ENCODE measurements at places on chromosomes 11 and 22. TPM values are rescaled to one million over a fixed set of nuclear protein-coding genes. Genes with fewer than 3 reads are reported as not detected.
A peak's percentile ranks its signal among the peaks of the same experiment; 100 is the strongest.

GRCh38 chr11:61429346-61429690 lies 457 bp downstream of the CPSF7 start:
- peak; percentile 85 for DNase-seq
- peak overlapping the region; percentile 94 for H3K27ac ChIP-seq
- H3K4me1 ChIP-seq: peaks cover 17% of the 10 kb centered on the region
- H3K4me3 ChIP-seq: peak overlapping the region; percentile 95
- H3K27me3 ChIP-seq: no peaks in the 10 kb centered on the region

DNA sequence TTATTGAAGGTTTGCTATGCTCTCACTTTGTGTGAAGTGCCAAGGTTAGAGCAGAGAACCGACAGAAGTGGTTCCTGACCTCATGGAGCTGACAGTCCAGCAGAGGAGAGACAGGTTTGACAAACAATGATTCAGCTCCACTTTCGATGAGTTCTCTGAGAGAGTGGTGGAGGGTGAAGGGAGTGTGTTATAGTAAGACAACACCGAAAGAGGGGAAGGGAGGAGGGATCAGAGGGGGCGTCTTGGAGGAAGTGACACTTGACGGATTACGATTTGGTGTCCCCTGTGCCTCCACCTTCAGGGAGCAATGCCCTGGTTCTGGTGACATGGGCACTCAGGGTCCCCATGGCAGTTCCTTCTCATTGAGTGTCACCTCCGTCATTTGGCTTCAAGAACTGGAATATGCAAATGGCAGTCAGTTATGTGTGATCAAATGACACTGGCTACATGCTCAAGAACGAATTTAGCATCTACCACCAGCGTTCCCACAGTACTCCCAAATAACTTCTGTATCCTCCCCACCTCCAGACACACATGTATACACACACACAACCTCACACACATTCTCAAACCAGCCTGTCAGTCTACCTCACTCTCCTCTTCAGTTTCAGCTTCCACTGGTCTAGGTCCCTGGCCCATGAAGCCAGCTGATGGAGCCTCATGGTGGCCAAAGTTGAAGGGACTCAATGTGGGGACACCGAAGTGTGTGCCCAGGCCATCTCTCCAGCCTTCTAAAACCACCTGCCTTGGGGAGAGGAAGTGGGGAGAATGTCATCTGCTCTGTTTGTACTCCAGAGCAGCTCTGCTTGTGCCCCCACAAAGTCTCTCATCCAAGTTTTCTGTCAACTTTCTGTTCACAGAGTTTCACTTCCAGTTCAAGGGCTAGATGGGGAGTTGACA lies 31.4 kb upstream of the NUP160 start:
- no peaks in the 10 kb centered on the region for H3K27me3 ChIP-seq
- no peak overlapping the region for H3K4me3 ChIP-seq
- no peaks in the 10 kb centered on the region for H3K36me3 ChIP-seq
- H3K4me1 ChIP-seq: no peaks in the 10 kb centered on the region

GRCh38 chr11:112822478-112823274 lies 138.5 kb upstream of the NCAM1 start:
- no peak overlapping the region for H3K4me3 ChIP-seq
- H3K27ac ChIP-seq: no peak overlapping the region
- no peaks in the 10 kb centered on the region for H3K4me1 ChIP-seq
- H3K36me3 ChIP-seq: no peaks in the 10 kb centered on the region

DNA sequence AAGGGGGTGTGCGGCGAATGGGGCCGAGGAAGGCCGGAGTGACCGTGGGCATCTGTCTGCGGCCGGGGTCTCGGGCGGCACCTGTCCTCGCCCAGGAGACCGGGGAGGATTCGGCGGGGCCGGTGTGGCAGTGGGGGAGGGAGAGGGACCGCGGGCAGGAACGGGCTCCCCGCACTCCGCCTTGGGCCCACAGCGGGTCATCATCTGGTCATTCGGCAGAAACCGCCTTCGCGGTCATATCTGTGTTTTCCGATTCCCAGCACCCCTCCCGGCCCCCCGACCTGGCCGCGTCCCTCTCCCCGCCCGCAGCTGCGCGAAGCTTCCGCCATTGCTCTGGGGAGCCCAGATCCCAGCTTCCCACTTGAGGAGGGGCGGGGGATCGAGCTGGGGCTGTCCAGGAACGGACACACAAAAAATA lies 824 bp upstream of the CBX6 start:
- peaks cover 22% of the 10 kb centered on the region for H3K36me3 ChIP-seq
- peak overlapping the region; percentile 85 for H3K4me3 ChIP-seq
- H3K4me1 ChIP-seq: peaks cover 10% of the 10 kb centered on the region
- H3K27me3 ChIP-seq: peaks cover 18% of the 10 kb centered on the region
- peak overlapping the region; percentile 3 for H3K27ac ChIP-seq

- no peak overlapping the region for H3K27ac ChIP-seq
- no peak for DNase-seq
- no peaks in the 10 kb centered on the region for H3K36me3 ChIP-seq
- H3K4me3 ChIP-seq: no peak overlapping the region
- peaks cover 6% of the 10 kb centered on the region for H3K4me1 ChIP-seq
Measured at GRCh38 chr11:78649361-78650215, 74.9 kb upstream of the NARS2 start.

The KCNK7 gene
- 0.29 TPM for total RNA-seq

- no peak overlapping the region for H3K27ac ChIP-seq
- no peaks in the 10 kb centered on the region for H3K36me3 ChIP-seq
- no peaks in the 10 kb centered on the region for H3K4me1 ChIP-seq
- DNase-seq: no peak
- H3K4me3 ChIP-seq: no peak overlapping the region
- no peaks in the 10 kb centered on the region for H3K27me3 ChIP-seq
Measured at GRCh38 chr11:82796998-82797961, 63.6 kb upstream of the FAM181B start.

DNA sequence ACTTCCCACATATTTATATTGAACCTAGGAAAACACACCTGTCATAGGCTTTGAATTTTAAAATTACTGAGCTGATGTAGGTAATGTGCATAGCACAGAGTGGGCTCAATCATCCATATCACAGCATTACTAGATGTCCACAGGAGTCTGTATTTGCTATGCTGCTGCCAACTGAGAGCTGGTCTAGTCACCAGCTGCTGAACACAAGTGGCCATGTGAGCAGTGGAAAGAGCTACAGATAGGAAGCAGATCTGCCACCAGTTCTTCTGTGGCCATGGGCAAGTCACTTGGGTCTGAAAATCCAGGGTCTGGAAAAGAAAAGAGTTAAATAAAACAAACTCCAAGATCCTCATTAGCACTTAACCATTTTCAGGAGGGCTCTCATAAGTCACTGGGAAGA lies 91.8 kb downstream of the APIP start:
- no peak overlapping the region for H3K4me3 ChIP-seq
- no peaks in the 10 kb centered on the region for H3K36me3 ChIP-seq
- H3K4me1 ChIP-seq: no peaks in the 10 kb centered on the region
- no peak for DNase-seq
- peaks cover 42% of the 10 kb centered on the region for H3K27me3 ChIP-seq

- no peaks in the 10 kb centered on the region for H3K36me3 ChIP-seq
- H3K4me1 ChIP-seq: no peaks in the 10 kb centered on the region
- no peaks in the 10 kb centered on the region for H3K27me3 ChIP-seq
- no peak overlapping the region for H3K4me3 ChIP-seq
- no peak for DNase-seq
Measured at GRCh38 chr22:47071078-47071806, 308.8 kb downstream of the TBC1D22A start.

DNA sequence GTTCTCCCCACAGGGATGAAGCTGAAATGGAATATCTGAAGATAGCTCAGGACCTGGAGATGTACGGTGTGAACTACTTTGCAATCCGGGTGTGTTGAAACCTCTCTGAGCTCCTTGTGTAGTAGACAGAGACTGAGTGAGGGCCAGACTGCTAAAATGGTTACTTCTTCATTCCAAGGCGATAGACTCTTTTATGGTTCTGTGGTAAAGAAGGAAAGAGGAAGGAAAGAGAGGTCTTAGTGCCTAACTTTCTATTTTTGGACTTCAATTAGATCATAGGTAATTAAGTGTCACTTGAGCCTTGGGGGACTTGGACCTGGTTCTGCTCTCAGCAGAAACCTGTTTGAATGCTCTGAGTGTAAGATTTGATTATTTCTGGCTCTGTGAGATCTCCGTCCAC lies 54.7 kb downstream of the NF2 start:
- no peak overlapping the region for H3K27ac ChIP-seq
- H3K4me1 ChIP-seq: peaks cover 15% of the 10 kb centered on the region
- no peak overlapping the region for H3K4me3 ChIP-seq
- no peak for DNase-seq
- H3K36me3 ChIP-seq: peaks cover 46% of the 10 kb centered on the region

- H3K27me3 ChIP-seq: no peaks in the 10 kb centered on the region
- no peak overlapping the region for H3K4me3 ChIP-seq
- no peak overlapping the region for H3K27ac ChIP-seq
- no peaks in the 10 kb centered on the region for H3K4me1 ChIP-seq
Measured at GRCh38 chr11:66704659-66705360, 24.2 kb downstream of the SPTBN2 start.
